ENCODE measurements at places on chromosomes 3 and 15. TPM values are rescaled to one million over a fixed set of nuclear protein-coding genes. Genes with fewer than 3 reads are reported as not detected.

The CSPG5 gene
- 1.0 TPM for total RNA-seq

The PDZRN3 gene
- 50.6 TPM for total RNA-seq

The RTP4 gene
- total RNA-seq, result 1.0 TPM

The FSIP1 gene
- 3.7 TPM for total RNA-seq

The CCDC54 gene
- not detected for total RNA-seq

The KCNH8 gene
- under 0.01 TPM for total RNA-seq

Measured in skeletal muscle tissue (tissue), 5 donors.